Neural crest cell (in vitro differentiated cells): ENCODE measurements at places on chromosomes 7 and 10. TPM values are rescaled to one million over a fixed set of nuclear protein-coding genes. Genes with fewer than 3 reads are reported as not detected.

- DNase-seq, result no peak
These were observed 19.3 kb downstream of the AP5Z1 start for GRCh38 chr7:4794591-4795350.

The PRPS1L1 gene
- total RNA-seq, result not detected in 2 replicates

DNA sequence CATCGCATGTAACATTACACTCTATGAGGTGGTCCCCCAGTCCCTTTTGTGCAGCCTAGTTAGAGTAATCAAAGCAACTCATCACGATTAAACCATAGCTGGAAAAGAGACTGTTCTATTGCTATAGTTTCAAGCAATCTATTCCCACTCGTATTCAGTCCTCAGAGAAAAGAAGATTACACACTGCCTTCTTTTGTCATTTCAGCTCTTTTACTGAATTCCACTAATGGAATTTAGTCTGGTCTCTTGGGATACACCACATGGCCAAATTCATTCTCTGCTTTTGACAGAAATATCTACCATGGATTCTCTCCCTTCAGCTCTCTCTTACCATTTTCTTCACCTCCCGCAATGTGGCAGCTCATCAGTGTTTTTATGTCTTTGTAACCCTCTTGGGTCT, 108.9 kb upstream of the HDAC9 start:
- DNase-seq, result no peak

The INHBA gene
- 0.07 TPM in 1 of 2 replicates, not detected in the other for total RNA-seq

DNA sequence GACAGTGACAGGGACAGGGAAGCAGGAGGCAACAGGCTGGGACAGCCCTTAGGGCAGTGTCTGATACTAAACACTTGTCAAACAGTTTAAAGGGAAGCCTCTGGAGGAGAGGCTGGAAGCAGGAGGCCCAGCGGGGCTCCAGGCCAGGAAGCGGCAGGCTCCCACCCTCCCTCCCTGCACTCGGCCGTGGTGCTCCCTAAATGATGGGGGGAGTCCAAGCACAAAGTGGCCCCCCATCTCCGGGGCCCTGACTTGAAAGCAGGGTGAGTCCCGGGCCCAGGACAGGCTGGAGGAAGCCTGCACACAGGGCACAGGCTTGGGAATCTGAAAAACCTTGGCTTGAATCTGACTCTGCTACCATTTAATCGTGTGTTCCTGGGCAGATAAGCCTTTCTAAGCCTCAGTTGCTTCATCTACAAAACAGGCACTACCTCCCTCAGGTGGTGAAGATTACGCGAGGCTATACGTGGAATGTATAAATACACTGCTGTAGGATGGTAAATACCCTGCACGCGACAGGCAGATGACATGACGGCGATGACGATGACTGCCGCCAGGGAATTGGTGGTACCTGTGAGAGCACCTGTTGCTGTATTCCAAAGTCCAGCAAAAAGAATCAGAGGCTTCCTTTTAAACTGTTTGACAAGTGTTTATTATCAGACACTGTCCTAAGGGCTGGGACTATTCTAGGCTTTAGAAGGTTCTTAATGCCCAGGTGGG, 34.1 kb downstream of the GBX1 start:
- no peak for DNase-seq

The CLCN1 gene
- 0.09 TPM in 1 of 2 replicates, not detected in the other for total RNA-seq

DNA sequence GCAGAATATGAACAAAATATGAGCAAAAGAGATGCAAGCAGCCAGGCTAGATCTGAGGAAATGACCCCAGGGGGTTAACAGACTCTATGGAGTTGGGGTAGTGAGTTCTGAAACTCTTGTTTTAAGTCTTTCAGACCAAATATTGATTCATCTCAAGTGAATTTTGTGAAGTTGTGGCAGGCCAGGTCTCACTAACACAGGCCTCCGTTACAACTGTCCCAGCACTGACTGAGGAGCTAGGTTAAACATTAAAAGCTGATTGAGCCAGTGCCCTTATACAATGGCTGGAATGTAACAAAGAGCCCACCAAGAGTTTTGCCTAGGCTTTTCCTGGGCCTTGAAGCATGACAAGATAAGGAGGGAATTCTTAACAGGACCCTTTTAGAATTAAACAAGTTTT, 192.3 kb upstream of the STK17A start:
- DNase-seq, result no peak

DNA sequence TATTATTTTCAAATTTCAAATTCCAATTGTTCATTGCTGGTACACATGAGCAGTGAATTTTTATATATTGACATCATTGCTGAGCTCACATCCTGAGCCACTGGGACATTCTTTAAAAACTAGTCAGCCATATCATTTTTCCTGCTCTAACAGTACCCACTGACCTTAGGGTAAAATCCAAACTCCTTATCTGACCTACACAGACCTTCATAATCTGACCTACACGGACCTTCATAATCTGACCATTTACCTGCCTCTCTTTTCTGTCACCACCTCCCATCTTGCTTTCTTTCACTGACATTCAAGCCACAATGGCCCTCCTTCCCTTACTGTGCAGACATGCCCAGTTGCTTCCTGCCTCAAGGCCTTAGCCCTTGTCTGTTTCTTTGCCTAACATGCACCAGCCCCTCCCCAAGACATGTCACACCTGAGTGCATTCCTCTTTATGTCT, 16.1 kb upstream of the CUZD1 start:
- no peak for DNase-seq

The GIMAP1 gene
- not detected in 2 replicates for total RNA-seq

GRCh38 chr7:134995239-134996096, 9.2 kb downstream of the AGBL3 start:
- DNase-seq, result no peak

DNA sequence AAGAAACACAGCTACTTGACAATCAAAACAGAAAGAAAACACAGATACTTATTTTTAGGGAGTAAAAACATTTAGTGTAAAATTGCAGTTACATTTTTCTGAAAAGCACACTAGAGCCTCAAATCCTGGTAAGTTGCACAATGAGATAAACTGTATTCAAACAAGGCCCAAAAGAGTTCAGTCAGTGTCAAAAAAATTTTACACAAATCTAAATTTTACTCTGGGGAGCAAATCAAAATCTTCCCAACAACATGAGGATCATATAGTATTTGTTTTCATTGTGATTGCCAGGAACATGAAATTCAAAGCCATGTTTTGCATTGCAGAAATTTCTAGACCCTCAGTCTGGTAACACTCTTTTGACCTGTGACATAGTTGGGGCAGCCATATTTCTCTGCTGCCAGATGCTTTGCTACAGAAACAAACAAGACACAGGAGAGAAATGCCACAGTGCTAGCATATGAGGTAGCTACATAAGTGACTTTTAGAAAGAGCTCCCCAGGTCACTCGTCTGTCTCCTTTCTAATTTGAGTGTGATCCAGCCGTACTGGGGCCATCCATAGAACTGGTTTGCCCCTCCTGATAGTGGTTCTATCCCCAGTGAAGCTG, 49.6 kb downstream of the PDE1C start:
- DNase-seq, result no peak

The LRRTM3 gene
- 2.3 and 2.8 TPM in 2 replicates for total RNA-seq

- DNase-seq, result no peak
These were observed 19.3 kb downstream of the VKORC1L1 start for GRCh38 chr7:65892161-65892560.

The KNDC1 gene
- total RNA-seq, result 4.0 and 5.5 TPM in 2 replicates

The ASAH2 gene
- 5.9 and 6.9 TPM in 2 replicates for total RNA-seq

DNA sequence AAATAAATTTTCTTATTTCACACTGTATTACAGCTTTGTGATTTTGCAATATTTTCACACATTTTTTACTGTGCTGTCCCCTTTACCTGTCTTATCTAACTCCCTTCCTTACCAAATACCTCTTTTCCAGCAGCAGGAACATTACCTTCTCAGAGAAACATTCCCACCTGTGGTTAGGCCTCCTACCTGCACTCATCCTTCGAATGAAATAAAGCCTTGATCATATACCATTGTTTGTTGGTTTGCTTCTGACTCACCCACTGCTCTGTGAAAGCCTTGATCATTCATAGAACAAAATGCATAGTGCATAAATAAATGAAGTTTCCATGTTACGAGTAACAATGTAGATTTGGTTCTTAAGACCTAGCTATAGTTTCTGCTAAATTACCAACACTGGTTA, 256.3 kb downstream of the ARL4A start:
- DNase-seq, result no peak

DNA sequence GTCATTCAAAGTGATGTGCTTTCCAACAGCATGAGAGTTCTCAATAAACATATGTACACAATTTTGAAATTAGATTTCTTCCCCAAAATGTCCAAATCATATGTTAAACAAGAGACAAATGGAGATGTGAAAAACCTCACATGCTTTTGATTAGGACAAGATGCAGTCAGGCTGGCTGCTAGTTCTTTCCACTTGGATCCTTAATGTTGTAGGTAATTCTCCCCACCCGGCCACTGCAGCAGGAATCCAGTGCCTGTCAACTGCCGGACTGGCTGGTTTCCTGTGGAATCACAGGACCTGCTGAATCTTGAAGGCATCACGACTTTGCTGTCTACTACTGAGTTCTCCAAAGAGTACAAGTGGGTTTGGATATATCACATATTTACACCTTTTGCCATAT, 138.6 kb upstream of the AKR1E2 start:
- DNase-seq, result no peak

- no peak for DNase-seq
These were observed 120.1 kb downstream of the DYNC2I1 start for GRCh38 chr7:158976468-158976848.

DNA sequence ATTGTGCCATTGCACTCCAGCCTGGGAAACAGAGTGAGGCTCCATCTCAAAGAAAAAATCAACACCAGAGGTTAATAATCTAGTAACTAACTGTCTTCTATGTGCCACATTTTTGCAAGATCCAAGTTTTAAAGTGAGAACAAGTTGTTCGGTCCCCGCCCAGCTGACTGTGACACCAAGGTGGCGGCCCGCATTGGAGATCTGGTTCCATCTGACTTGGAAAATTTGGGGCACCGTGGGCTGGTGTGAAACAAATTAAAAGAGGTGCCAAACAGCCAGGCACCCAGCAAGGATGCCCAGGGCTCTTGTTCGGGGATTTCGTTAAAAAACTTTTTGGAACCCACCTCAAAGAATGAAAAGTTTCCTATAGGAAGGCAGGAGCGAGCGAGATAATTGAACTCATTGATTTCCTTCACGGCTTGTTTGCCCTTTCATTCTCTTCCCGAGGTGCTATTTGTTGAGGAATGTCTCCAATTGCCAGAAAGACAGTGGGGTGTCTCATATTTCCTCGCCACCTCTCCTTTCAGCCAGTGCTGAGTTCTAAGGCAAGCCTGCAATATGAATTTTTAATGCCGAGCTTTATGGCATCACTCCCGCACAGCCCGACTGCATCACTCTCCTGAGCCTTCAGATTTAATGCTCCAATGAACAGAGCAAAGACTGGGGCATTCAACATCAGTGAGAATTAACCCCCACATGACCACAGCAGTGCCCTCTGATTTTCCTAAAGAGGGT, 156.9 kb upstream of the SH2B2 start:
- no peak for DNase-seq

DNA sequence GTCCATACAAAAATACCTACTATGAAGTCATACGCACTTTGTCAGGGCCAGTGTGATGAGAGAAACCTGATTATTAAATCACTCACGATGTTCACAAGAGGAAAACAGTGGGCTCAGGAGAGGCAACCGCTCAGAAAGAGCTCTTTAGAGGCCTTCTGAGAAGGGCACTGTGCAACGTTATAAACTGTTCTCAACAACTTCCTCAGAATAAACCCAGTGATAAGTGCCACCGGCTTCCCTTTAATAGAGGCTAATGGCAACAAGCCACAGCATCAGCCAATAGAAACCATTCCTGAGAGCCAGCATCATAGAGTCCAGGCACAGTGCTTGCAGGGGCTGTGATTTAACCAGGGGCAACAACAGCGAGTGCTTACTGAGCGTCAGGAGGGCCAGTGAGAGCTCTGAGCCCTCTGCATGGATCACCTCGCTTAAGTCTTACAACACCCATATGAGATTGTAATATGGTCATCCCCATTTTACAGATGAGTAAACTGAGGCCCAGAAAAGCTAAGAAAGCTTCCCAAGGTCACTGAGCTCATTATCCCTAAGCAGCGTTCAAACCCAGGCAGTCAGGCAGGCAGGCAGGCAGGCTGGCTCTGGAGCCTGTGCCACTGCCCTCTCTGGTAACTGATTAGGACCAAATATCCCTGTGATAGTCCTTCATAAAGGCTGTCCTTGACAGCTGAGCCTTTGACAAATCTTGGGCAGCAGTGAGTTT, 30.9 kb upstream of the ATXN7L1 start:
- no peak for DNase-seq

GRCh38 chr10:99292159-99292558, 37.0 kb upstream of the CNNM1 start:
- DNase-seq, result no peak

DNA sequence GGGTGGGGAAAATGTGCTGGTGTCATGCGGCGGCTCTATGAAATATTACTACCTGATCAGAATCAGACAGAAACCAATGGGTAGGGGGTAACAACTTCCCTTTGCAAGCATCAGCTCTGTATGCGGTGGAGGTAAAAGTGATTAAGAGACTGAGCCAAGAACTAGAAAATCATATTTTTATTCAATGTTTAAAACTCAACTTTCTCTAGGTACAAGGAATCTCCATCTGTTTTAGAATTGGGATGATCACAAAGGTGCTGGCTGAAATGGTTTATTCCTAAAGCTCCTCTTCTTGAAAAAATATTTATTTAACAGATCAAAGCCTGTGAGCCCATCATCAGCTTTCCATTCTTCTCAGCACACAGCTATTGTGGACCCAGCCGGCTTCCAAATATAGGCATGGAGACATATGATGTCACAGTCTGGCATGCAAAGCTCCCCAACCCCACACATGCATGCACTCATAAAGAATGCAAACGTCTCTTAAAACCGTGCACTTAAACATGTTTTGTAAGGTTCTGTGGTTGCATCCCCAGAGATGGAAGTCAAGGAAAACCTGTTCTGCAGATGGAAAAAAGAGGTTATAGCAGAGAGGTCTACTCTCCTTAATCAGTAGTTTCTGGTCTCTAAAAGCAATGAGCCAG, 126.0 kb downstream of the SKIDA1 start:
- no peak for DNase-seq

The RPEL1 gene
- total RNA-seq, result not detected in 2 replicates

GRCh38 chr7:72140566-72140965, 271.6 kb downstream of the CALN1 start:
- DNase-seq, result no peak

- no peak for DNase-seq
These were observed 6.7 kb upstream of the BTBD16 start for GRCh38 chr10:122264436-122264835.

- DNase-seq, result peak; percentile 6
These were observed 75.4 kb upstream of the PDSS1 start for GRCh38 chr10:26621889-26622711.

GRCh38 chr10:5344746-5345145, 20.0 kb upstream of the UCN3 start:
- DNase-seq, result no peak

DNA sequence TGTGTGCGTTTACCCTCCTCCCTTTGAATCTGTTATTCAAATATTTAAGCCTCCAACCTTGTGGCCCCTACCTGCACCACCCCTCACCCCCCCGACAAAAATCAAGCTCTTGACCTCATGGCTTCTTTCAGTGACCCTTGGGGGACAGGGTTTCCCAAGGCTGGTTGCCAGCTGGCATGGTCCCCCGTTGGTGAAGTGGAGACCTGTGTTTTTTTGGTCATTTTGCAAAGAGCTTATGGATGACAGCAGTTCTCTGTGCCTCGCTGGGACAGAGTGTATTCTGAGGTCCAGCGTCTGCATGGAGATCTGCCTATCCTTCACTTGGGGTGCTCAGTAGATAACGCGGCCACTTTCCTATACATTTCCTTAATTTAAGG, 111.0 kb downstream of the TCF7L2 start:
- DNase-seq, result no peak

The SGPL1 gene
- 48.0 and 58.2 TPM in 2 replicates for total RNA-seq

The SAP25 gene
- total RNA-seq, result 3.4 and 4.6 TPM in 2 replicates
